Heart left ventricle (tissue), 16 donors: ENCODE measurements at places on chromosomes 4 and X. TPM values are rescaled to one million over a fixed set of nuclear protein-coding genes. Genes with fewer than 3 reads are reported as not detected.

SULT1B1 gene
- total RNA-seq = 0.17 TPM

KIF4A gene
- 0.32 TPM for total RNA-seq

RNF128 gene
- total RNA-seq = not detected

AMER1 gene
- total RNA-seq = 3.8 TPM

GRCh38 chr4:38308728-38309311 is 348.6 kb downstream of the PTTG2 start:
- DNase-seq = no peak

- no peak for DNase-seq
Measured at GRCh38 chrX:20427173-20427770, 160.6 kb upstream of the RPS6KA3 start.

- DNase-seq = no peak
Measured at GRCh38 chr4:54779476-54780148, 121.9 kb downstream of the KIT start.

DNA sequence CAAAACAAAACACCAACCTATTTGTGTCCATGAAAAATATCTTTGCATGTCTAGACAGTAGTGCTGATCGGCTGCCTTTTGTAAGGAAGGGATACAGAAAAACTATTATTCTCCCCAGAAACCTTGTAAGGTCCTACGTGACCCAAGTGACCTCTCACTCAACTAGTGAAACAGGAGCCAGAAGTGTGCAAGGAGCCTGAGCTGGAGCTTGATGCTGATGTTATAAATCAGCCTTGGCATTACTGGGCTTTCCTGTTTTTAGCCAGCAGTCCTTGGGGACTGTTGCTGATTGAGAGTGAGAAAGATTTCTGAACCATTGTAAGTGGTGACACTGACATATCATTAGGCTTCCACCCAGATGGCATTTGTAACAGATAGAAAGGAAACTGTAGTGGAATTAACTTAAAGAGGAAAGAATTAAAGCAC is 100.8 kb upstream of the LIMCH1 start:
- no peak for DNase-seq

GRCh38 chr4:12146339-12146738 is 717.6 kb upstream of the HS3ST1 start:
- DNase-seq = no peak

- no peak for DNase-seq
Measured at GRCh38 chr4:130486841-130487240, 1390.9 kb downstream of the C4orf33 start.

- no peak for DNase-seq
Measured at GRCh38 chr4:111814961-111815360, 330.3 kb upstream of the FAM241A start.

DNA sequence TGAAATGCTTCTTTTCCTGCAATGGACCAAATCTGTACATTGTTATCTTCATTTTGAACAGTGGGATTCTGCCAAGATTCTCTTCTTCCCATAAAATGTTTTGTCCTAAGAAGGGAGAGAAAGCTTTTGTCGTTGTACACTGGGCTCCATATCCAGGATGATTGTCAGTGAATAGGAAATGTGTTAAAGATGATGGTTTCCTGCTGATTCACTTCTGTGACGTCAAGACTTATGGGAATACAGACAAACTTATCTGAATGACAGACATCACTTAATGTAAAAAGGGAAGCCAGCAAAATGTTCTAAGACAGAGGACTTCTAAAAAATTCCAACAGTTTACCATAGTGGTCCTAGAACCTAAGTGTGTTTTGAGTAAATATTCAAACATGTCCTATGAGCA is 53.7 kb upstream of the HPF1 start:
- DNase-seq = no peak

GRCh38 chr4:127214931-127215330 is 417.8 kb upstream of the INTU start:
- no peak for DNase-seq

- no peak for DNase-seq
Measured at GRCh38 chrX:107014936-107015335, 14.9 kb upstream of the MORC4 start.

DNA sequence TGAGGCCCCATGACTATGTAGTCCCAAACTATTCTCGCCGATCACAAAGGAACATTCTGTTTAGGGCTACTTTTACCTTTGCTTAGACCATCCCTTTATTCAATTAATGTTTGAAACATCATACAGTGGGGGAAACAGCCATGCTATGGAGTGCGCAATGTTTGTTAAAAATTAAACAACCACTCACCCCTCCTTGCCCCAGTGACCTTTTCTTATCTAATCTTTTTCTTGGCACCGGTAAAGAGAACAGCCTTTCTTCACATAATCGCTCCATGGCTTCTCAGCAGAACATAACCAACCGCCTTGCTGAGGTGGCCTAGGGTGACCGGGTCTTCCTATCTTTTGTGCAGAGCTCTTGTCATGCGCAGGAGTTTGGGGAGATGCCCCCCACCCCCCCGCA is 152.6 kb downstream of the VCX3A start:
- DNase-seq = no peak
